Tibial nerve (tissue), 4 donors: ENCODE measurements at places on chromosomes 2 and 18.

GRCh38 chr2:217859926-217860325 is 142.9 kb downstream of the TNS1 start:
- no peak overlapping the region for H3K4me3 ChIP-seq
- H3K27me3 ChIP-seq = no peaks in the 10 kb centered on the region
- no peaks in the 10 kb centered on the region for H3K36me3 ChIP-seq
- H3K27ac ChIP-seq = no peak overlapping the region

GRCh38 chr2:127659408-127660290 is 13.7 kb downstream of the GPR17 start:
- no peak for DNase-seq
- H3K4me1 ChIP-seq = peaks cover 38% of the 10 kb centered on the region
- H3K36me3 ChIP-seq = peaks cover 19% of the 10 kb centered on the region

- no peaks in the 10 kb centered on the region for H3K4me1 ChIP-seq
- no peaks in the 10 kb centered on the region for H3K36me3 ChIP-seq
- DNase-seq = no peak
- H3K4me3 ChIP-seq = no peak overlapping the region
- H3K27ac ChIP-seq = no peak overlapping the region
These were observed 51.0 kb downstream of the ABI2 start for GRCh38 chr2:203379156-203379555.

- H3K4me3 ChIP-seq = no peak overlapping the region
- no peak for DNase-seq
- H3K4me1 ChIP-seq = no peaks in the 10 kb centered on the region
- no peak overlapping the region for H3K27ac ChIP-seq
These were observed 70.6 kb upstream of the CAVIN2 start for GRCh38 chr2:191917430-191917881.

DNA sequence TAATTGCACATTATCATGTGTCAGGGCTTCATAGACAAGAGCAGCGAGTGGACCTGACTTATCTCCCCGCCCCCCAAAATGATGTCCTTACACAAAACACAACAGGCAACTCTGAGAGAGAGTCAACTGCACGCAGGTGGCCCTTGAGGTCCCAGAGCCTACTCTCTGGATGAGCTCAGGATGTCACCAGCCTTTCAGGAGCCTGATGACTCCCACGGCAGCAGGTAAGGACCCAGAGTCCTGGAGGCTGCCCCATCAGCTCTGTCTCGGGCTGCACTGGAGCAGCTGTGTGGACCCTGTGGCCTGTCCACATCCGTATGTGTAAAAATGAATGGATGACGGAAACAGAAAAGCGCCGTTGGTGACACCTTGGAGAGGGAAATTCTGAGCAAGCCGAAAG is 130.9 kb downstream of the HDAC4 start:
- peaks cover 86% of the 10 kb centered on the region for H3K4me1 ChIP-seq
- no peak overlapping the region for H3K4me3 ChIP-seq
- DNase-seq = no peak
- H3K36me3 ChIP-seq = no peaks in the 10 kb centered on the region

- H3K4me1 ChIP-seq = peaks cover 15% of the 10 kb centered on the region
- peak overlapping the region; percentile 74 for H3K27ac ChIP-seq
These were observed 105.4 kb upstream of the MMADHC start for GRCh38 chr2:149692961-149693396.

DNA sequence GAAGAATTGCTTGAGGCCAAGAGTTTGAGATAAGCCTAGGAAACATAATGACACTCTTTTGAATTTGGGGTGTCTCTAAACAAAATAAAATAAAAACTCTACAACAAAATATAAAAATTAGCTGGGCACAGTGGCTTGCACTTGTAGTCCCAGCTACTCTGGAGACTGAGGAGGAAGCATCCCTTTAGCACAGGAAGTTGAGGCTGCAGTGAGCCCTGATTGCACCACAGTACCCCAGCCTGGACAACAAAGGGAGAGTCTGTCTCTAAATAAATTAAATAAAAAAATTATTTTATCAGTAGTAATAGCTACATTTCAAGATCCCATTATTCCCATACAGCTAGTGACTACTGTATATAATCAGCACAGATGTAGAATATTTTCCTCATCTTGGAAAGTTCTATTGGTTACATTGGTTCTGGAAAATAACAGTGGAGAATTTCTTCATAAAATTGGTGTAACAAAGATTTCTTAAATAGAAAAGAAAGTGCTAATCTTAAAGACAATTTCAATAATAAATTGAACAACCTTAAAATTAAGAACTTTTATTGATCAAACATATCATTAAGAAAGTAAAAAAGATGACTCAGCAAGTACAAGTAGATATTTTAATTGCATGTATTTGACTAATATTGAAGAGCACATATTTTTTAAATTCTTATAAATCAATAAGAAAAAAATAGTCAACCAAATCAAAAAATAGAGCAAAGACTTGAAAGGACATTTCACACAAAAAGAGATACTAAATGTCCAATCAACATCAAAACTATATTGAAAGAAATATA is 90.4 kb upstream of the KYNU start:
- no peaks in the 10 kb centered on the region for H3K4me1 ChIP-seq
- no peaks in the 10 kb centered on the region for H3K27me3 ChIP-seq
- no peak overlapping the region for H3K27ac ChIP-seq

GRCh38 chr18:49933530-49934128 is 120.3 kb upstream of the ACAA2 start:
- H3K27ac ChIP-seq = no peak overlapping the region
- no peaks in the 10 kb centered on the region for H3K4me1 ChIP-seq
- no peaks in the 10 kb centered on the region for H3K36me3 ChIP-seq
- no peaks in the 10 kb centered on the region for H3K27me3 ChIP-seq

- H3K4me3 ChIP-seq = peak overlapping the region; percentile 100
- H3K4me1 ChIP-seq = no peaks in the 10 kb centered on the region
- H3K36me3 ChIP-seq = no peaks in the 10 kb centered on the region
- peak overlapping the region; percentile 94 for H3K27ac ChIP-seq
These were observed 1.1 kb downstream of the MIB1 start for GRCh38 chr18:21741562-21742314.

GRCh38 chr2:1893856-1894255 is 149.5 kb upstream of the PXDN start:
- no peaks in the 10 kb centered on the region for H3K36me3 ChIP-seq
- H3K4me3 ChIP-seq = no peak overlapping the region
- no peaks in the 10 kb centered on the region for H3K27me3 ChIP-seq
- H3K4me1 ChIP-seq = no peaks in the 10 kb centered on the region
- no peak for DNase-seq

DNA sequence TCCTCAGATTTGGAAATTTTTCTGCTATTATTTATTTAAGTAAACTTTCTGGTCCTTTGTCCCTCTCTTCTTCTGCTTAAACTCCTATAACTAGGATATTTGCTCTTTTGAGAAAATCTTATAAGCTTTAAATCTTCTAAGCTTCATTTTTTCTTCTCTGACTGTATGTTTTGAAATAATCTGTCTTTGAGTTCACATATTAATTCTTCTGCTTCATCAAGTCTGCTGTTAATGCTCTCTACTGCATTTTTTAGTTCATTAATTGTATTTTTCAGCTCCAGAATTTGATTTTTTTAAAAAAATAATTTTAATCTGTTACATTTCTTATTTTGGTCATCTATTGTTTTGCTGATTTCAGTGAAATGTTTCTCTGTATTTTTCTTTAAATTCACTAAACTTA is 28.9 kb downstream of the ICA1L start:
- H3K27ac ChIP-seq = no peak overlapping the region
- no peaks in the 10 kb centered on the region for H3K27me3 ChIP-seq
- no peaks in the 10 kb centered on the region for H3K4me1 ChIP-seq
- H3K36me3 ChIP-seq = no peaks in the 10 kb centered on the region
- H3K4me3 ChIP-seq = no peak overlapping the region
- no peak for DNase-seq

- DNase-seq = no peak
- no peaks in the 10 kb centered on the region for H3K27me3 ChIP-seq
- no peaks in the 10 kb centered on the region for H3K36me3 ChIP-seq
- H3K27ac ChIP-seq = peak overlapping the region; percentile 66
These were observed 96.7 kb upstream of the SLC39A10 start for GRCh38 chr2:195560209-195560895.

- no peak overlapping the region for H3K27ac ChIP-seq
- H3K27me3 ChIP-seq = no peaks in the 10 kb centered on the region
- H3K36me3 ChIP-seq = no peaks in the 10 kb centered on the region
- no peak overlapping the region for H3K4me3 ChIP-seq
- no peak for DNase-seq
- H3K4me1 ChIP-seq = no peaks in the 10 kb centered on the region
These were observed 93.2 kb downstream of the LRRTM4 start for GRCh38 chr2:77428946-77429345.

DNA sequence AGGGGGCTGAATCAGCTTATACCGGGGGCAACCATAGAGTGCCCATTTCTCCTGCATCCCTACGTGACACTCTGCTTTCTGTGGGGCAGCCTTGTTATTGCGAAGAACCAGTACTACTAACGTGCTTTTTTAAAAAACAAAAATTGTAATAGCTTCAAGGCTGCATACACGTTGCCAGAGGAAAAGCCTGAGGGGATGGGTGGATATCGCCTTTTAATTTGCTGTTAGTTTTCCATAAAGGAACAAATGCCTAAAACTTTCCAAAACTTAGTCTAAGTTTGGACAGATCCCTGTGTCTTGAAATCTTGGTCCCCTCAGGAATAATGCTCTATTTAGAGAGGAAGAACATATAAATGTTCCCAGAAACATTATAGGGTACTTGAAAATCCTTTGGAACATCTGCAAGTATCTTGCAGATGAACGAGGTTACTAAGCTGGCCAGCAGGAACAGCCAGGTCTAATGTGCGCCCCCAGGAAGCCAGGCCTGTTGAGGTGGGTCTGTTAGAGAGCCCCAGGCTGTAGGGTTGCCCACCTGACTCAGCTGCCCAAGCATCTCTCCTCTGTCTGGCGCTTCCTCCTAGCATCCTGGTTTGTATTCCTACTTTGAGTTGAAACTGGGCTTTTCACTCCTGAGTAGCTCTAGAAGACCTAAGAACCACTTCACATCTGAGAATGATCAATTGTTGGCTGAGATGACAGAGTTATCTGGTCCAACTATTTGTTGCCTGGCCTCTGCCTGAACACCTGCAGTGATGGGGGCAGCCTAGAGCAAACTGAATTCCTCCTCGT is 96.9 kb downstream of the TGOLN2 start:
- peaks cover 35% of the 10 kb centered on the region for H3K4me1 ChIP-seq
- DNase-seq = no peak
- H3K27me3 ChIP-seq = no peaks in the 10 kb centered on the region
- H3K27ac ChIP-seq = no peak overlapping the region
- H3K4me3 ChIP-seq = no peak overlapping the region

- no peak overlapping the region for H3K4me3 ChIP-seq
- H3K27ac ChIP-seq = no peak overlapping the region
- H3K36me3 ChIP-seq = no peaks in the 10 kb centered on the region
These were observed 10.1 kb downstream of the RRM2 start for GRCh38 chr2:10132596-10132995.

DNA sequence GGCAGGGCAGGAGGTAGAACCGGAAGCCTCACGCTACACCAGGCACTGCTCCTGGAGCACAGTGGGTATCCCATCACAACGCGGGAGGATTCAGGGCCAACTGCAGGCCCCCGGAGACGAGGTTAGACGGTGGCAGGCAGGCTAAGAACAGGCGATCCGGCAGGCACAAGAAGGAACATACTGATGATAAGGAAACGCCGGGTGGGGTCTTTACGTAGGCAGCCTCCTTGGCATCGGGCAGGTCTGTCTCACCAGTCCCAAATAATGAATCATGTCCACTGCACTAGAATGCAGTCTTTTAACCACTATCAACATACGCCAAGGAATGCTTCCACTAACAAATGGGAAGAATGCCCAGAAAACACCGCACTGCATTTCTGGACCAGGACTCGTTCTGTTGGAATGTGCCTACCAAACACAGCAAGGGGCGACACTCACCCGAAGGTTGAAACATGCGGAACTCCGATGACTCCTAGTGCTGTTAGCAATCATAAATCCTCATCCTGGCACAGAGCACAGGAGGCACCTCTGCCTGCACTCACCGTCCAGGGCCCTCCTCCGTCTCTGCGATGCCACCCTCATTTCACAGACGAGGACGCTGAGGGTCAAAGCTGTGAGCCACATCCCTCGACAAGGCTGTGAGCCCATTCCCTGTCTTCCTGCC is 35.2 kb downstream of the ZNF516 start:
- H3K4me1 ChIP-seq = peaks cover 20% of the 10 kb centered on the region
- no peaks in the 10 kb centered on the region for H3K36me3 ChIP-seq
- H3K27ac ChIP-seq = peak overlapping the region; percentile 60

- no peak overlapping the region for H3K4me3 ChIP-seq
- H3K36me3 ChIP-seq = no peaks in the 10 kb centered on the region
- H3K27ac ChIP-seq = no peak overlapping the region
- H3K4me1 ChIP-seq = peaks cover 3% of the 10 kb centered on the region
These were observed 71.5 kb upstream of the DSG1 start for GRCh38 chr18:31246460-31246859.

DNA sequence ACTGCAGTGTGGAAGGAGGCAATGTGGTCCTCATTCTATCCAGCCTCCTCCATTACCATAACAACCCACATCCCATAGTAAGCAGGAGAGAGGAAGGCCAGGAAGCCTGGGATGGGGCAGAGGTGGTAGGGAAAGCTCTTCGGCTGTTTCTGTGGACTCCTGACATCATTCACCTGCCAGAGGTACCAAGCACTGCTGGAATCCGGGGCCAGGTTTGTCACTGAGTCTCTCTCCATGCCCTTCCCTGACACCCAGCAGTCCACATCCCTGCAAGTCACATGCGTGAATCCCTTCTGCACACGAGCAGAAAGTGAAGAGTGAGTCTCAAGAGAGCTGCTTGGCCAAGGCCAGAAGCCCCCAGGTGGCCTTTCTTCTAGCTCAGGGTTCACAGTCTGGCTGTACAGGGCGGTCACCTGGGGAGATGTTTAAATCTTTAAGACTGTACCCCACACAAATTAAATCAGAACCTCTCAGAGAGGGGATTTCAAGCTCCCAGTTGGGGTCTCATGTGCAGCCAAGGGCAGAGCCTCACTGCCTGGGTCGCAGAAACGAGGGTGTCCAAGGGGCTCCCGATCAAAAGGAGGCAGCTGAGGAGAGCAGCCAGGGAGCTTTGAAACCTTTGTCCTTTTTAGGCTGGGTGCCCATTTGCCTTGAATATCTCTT is 94.2 kb downstream of the ARMC9 start:
- H3K27me3 ChIP-seq = no peaks in the 10 kb centered on the region
- no peak for DNase-seq
- peaks cover 46% of the 10 kb centered on the region for H3K36me3 ChIP-seq
- no peak overlapping the region for H3K27ac ChIP-seq
- peaks cover 13% of the 10 kb centered on the region for H3K4me1 ChIP-seq

DNA sequence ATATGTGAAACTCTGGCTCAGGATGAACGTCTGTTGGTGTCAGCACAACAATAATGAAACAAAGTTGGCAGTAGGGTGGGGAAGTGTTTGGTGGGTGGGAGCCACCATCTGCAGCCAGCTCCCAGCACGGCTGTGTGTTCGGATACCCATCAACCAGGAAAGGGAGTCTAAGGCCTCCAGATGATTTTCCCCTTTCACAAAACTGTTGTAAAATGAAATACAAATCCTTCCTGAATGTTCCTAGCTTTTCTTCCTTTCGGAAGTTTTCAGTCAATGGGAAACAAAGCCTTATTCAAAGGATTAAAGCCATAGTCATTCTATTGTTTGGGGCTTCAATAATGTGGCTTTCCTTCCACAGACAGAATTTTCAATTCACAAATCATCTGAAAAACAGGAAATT is 14.5 kb upstream of the DARS1 start:
- no peaks in the 10 kb centered on the region for H3K27me3 ChIP-seq
- H3K27ac ChIP-seq = no peak overlapping the region
- H3K4me3 ChIP-seq = no peak overlapping the region
- H3K36me3 ChIP-seq = no peaks in the 10 kb centered on the region
